GM12891 (cell line): ENCODE measurements at places on chromosomes 7 and 10.

DNA sequence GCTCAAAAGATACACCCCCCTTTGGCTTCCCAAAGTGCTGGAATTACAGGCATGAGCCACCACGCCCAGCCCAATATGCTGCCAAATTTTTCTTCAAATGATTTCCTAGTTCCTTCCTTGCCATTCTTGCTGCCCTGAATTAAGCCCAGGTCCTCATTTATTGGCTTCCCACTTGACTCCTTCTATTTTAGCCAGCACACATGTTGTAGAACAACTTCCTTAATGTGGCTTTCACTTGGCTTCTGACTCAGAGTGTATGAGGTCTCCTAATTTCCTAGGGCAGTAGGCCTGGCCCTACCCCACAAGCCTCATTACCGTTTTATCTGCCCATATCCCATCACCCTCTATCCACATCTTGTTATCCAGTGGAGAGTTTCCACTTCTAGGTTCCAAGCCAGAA lies 21.8 kb upstream of the HIPK2 start:
- DNase-seq, result no peak

DNA sequence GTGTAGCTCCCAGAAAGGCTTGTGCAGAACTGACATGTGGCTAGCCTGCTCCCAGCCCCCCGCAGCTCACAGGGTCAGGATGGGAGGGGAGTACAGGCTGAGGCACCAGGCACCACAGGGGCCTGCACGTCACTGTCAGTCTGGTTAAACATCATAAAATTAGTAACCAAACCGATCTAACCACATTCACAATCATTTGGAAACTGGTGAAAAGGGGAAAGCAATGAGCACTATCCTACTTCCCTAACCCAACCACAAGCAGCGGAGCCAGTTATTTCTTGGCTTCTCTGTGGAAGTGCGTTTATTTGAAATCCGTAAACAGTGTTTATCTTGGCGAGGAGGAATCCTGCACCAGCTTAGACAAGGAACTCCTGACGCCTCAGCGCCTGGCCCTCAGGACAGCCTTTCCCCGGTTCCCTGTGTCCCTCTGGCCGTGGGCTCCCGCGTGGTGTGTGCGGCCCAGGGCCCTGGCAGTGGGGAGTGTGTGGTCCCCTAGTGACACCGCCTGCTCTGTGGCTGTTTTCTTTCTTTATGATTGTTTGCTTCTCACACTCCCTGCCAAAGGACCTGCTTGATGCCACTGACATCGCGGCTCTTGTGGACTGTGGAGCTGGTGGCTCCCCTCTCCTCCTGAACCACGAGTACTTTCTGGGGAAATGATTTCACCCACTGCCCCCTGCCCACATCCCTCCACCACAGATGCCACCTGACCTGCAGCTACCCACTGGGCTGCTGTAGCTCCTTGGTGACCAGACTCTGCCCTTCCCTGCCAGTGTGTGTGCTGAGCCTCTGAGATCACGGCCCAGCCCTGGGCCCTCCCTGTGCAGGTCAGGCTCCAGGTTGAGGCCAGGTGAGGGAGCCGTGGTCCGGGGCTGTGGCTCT lies 38.0 kb downstream of the INPP5A start:
- DNase-seq, result peak; percentile 46

DNA sequence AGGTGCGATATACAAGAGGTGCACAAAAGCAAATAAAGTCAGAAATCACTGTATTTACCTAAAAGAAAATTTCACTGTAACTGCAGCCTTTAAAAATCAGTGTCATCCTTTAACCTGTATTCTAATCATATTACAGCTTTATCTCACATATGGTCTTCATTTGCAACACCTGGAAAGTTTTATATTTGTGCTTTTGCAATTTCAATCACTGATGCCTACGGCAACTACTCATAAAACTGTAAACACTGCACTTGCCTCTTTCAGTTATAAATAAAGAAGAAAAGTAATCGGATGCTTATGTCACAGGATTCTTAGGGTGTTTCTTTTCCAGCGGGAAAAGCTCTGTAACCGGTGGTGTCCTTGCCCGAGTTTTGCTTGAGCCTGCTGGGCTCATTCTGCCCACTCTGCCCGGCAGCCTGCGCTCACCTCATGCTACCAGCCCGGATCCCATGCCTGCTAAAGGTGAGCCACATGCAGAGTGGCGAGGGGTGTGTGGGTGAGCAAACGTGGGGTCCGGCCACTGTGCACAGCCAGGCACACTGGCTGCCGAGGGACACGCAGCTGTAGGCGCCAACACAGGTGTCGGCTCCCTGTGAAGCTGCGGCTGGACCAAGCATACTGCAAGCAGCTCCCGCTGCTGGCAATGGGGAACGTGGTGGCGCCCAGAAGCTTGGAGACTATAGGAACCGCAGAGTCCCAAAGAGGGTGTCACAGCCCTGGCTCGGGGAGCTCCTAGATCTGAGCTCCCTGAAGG lies 56.3 kb upstream of the ABCB5 start:
- DNase-seq, result no peak

GRCh38 chr7:116138202-116138801 lies 72.0 kb upstream of the TES start:
- DNase-seq, result peak; percentile 2

DNA sequence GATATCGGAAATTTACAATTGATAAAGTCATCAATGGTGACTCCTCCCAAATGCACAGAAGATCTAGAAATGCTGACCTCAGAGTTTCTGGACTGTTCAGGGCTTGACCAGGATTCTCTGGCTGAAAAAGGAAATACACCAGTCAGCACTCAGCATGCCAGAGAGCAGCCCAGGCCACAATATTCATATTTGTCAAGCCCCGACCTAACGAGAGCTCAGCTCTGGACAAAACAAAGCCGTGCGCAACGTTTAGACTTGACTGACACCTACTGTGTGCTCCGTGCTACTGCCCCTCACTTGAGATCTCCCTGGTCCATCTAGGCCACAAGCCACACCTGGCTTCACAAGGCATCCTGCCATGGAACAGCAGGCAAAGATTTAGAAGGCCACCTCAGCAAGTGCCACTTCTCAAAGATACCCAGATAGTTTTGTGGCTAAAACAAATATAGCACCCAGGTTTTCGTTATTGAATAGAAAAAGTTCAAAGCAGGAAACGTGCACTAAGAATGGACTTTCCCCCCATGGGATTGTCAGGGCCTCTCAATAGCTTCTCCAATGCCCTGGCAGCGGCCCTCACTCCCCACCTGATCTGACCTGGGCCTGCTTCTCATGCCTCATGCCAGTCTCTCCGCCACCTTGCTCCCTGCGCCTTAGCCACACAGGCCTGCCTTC lies 218.3 kb downstream of the FAM107B start:
- no peak for DNase-seq

DNA sequence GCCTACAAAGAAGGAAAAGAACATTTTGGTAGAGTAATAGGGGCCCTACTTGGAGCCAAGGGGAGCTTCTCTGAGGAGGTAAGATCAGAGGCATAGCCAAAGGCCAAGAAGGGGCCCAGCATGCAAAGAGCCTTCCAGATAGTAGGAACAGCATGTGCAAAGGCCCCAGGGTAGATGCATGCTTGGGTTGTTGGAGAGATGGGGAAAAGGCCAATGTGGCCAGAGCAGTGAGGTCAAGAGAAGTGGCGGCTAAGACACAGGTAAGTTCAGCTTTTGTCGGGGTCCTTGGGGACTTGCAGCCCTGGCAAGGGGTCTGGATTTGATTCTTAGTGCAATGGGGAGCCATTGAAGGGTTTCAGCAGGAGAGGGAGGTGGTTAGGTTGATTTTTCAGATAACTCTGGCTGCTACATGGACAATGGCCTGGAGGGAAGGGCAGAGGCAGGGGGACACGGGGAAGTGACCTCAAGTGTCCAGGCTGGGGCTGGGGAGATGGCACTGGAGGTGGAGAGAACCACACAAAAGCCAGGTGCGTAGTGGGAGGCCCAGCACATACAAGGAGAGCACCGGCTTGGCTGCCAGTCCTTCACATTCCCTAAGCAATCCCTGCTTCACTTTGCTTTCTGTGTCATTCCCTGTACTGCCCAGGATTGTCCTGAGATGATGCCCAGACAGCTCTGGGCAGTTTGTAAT lies 16.5 kb downstream of the GRID1 start:
- DNase-seq, result no peak

DNA sequence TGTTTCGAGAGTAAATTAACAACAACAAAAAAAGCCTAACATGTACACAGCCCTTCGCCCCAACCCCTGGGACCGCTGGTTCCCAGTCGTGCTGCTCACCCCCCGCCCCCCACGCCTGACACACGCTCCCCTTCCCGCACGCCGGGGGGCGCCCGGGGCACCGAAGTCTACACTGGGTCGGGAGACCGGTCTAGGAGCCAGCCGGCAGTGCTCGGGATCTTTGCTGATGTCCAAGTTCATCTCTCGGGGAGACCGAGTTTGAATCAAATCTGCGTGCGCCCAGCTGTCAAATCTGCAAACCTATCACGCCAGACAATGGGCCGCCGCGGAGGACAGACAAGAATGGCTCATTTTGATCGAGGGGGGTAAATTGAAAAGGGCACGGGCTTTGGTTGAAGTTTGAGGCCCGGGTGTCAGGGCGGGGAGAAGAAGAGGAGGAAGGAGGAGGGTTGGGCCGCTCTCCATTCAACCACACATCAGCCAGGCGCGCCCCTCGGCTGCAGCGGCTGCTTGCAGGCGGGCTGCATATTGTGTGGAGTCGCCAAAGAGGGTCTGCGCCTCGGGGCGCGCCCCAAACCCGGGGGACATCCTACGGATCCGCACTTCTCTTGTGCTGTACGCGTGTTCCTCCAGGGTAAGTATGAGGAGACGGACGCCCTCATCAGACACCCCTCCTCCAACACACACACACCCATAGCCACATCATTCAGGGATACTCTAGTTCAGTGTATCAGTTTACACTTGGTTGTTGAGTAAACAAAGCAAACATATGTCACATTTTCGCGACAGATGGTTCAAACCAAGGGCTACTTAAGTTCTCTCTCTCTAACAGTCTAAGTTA lies 1.3 kb upstream of the GFRA1 start:
- no peak for DNase-seq

- DNase-seq, result no peak
Measured at GRCh38 chr10:99851825-99852224, 69.4 kb downstream of the ABCC2 start.

DNA sequence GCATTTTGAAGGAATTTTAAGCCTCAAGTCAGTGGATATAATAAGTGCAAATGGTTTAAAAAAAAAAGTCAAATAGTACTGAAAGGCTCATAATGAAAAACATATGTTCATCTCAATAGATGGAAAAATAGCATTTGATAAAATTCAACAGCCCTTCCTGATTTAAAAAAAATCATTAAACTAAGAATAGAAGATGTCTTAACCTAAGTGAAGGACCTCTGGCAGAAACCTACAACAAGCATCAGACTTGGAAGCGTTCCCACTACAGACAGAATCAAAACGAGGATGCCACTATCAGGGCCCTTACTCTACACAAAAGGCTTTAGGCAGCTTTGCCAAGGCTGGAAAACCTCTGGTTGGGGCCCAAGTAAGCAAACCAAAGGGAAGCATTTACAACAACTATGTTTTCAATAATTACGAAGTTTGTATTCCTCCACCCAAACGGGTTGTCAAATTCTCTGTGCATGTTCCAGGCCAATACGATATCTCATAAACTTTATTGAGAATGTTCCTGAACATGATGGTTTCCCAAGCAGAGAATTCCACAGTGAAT lies 45.1 kb downstream of the CYTH3 start:
- no peak for DNase-seq

DNA sequence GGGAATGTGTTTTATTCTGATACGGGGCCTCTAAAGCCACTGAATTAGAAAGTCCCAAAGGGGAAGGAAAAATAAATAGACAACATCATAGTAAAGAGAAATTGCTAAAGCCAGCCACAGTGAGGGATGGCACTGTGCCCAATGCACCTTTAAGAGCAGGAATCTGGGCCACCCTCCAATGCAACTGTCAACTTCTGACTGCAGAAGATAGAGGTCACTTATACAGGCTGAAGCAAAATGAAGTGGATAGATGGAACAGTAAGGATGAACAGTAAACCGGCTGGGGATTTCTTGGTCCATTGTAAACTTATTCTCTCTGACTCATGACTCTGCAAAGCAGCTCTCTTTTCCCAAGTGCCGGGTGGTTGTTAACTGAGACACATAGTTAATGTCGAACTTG lies 54.0 kb upstream of the KCNIP2 start:
- no peak for DNase-seq

DNA sequence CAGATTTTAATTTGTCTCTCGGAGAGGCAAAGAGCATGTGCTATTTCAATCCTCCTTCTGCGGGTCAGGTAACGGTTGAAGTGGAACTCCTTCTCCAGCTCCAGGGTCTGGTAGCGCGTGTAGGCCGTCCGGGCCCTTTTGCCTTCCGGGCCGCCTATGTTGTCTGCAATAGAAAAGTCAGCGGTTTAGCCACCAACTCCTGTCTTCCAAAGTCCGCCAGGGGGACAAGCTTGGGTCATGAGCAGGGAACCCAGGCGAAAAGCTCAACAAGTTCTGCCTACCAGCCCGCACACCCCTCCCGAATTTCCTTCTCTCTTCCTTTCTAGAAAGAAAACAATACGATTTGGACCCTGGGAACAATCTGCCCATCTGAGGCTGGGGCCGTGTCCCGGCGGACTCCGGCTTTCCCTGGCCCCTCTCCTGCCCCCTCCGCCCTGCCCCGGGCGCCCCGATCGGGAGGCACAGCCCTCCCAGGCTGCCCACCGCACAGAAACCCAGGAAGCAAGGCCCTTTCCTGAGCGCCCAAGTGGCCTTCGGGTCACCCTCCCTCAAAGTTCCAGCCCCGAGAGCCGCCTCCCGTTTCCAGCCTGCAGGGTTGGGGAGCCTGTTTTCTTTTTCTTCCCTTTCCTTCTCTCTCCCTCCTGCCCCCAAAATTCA lies 1.4 kb downstream of the HOXA5 start:
- no peak for DNase-seq
